ENCODE measurements at places on chromosomes 5 and 9.

DNA sequence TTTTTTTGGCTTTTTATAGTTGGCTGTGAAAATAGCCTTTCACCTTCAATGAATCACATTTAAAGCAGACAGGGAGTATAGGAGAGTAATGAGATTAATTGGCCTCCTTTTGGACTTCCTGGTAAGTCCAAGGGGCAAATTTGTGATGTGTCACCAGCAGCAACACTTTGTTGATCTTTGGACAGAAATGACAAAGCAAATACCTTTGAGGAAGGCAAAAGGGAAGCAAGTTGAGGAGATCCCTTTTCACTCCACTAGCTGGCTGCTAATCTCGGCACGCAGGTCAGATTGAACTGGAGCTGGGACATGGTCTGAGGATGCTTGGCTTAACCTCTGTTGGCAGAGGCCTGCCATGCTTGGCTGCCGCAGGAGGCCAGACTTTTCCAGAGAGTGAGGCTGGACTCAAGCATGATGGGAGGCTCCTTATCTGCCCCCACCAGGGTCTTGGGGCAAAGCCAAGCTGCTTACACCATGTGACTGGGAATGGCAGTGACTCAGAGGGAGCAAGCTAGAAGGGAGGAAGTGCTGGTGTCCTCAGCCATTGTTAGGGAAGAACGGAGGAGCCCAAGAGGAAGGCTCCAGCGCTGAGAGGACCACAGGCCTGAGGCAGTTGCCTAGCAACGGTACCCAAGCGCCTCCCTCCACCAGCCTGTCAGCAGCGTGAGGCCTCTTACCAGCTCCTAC, 174.5 kb upstream of the MAP1B start:
- DNase-seq: no peak

DNA sequence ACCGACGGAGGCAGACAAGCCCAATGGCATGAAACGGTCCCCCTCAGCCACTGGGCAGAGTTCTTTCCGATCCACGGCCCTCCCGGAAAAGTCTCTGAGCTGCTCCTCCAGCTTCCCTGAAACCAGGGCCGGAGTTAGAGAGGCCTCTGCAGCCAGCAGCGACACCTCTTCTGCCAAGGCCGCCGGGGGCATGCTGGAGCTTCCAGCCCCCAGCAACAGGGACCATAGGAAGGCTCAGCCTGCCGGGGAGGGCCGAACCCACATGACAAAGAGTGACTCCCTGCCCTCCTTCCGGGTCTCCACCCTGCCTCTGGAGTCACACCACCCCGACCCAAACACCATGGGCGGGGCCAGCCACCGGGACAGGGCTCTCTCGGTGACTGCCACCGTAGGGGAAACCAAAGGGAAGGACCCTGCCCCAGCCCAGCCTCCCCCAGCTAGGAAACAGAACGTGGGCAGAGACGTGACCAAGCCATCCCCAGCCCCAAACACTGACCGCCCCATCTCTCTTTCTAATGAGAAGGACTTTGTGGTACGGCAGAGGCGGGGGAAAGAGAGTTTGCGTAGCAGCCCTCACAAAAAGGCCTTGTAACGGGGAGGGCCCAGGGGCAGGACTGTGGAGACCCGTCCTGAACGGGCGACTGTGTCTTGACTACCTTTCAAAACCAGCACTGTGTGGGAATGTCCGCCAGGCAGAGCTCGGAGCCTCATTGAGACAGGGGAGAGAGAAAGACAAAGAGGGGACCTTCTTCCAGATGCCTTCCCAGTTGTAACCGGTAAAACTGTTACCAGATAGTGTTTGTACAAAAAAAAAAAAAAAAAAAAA, 29.9 kb downstream of the CD180 start:
- DNase-seq: no peak

GRCh38 chr5:95626701-95627100, 6.8 kb downstream of the GPR150 start:
- no peak for DNase-seq

GRCh38 chr5:55172051-55172899, 702 bp downstream of the CDC20B start:
- no peak for DNase-seq

DNA sequence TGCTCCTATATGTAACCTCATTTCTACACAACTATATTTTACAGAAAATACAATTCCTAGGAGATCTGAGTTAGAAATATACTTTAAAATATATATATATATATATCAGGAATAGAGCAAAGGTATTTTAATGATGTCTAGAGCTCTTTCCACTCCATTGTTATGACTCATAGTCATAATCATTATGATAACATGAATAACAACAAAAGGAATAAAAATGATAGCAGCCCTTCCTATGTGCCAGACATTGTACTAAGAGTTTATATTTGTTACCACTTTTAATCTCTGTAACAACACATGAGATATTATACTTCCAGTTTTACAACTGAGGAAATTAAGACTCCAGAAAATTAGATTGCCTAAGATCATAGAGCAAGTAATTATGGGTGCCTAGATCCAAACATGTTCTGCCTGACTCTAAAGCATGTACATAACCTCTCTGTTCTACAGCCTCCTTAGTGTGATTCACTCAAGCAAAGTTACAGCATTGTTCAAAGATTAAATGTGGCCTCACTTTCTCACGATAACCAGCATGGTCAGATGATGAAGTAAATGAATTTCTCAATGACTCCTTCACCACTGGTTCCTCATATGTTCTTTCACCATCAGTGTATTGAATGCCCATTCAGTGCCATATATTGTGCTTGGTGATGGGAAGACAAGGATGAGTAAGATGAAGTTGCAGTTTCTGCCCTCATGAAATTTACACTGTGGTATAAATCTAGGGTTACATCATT, 452.1 kb downstream of the EFNA5 start:
- DNase-seq: no peak

DNA sequence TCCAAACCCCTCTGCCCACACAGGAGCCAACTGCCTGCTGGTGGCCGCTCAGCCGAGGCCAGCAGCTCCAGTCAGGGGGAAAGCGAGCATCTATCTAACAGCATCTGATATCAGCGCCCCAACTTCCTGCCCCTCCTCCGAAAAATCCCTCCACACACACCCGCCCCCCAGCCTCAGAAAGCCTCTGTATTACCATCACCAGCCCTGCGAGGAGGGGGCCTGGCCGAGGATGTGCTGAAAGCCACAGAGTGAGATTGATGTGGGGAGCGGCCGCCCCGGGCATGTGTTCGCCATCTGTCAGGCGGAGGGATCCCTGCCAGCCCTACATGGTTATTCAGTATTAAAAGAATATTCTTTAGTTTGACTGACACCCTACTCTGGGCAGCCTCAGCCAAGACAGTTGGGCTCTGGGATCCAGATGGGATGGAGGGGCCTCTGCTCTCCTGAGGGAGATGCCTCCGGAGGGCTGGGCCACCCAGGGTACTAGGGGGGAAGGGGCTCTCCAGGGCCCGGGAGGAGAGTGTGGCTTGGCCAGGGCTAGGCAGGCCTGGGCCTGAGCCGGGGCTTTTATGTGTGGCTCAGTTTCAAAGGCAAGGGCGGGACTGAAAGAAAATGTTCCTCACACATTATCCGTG, 98.0 kb downstream of the HSD17B3 start:
- DNase-seq: no peak

DNA sequence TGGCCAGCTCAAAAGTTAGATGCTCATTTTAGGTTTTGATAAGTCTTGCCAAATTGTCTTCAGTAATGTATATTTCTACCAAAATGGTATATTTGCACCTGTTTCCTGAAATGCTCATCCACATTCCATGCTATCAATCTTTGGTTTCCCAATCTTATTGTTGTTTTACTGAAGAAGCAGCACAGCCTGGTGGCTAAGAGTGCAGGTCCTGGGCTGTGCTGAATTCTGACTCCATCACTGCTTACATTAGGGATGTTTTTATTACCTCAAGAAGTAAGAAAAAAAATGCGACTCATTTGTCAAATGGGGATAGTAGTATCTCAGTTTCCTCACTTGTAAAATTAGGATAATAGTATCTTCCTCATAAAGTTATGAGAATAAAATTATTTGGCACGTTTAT, 13.6 kb upstream of the S100Z start:
- no peak for DNase-seq

DNA sequence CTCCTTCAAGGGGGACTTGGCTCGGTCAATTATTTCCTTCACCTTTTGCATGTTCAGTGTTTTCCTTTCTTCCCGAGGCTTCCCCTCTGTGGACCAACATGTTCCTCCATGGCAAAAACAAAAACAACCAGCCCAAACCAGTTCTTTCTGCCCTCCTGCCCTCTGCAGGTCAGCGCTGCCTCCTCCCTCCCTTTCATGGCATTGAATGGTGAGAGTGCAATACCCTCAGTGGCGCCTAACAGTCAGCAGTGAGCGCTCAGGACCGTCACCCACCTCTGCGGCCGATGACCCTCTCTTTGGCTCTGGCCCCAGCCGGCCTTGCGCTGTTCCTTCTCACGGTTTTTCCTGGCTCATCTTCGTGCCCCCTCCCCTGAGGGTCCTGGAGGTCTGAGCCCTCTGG, 34.4 kb upstream of the GNE start:
- DNase-seq: no peak

DNA sequence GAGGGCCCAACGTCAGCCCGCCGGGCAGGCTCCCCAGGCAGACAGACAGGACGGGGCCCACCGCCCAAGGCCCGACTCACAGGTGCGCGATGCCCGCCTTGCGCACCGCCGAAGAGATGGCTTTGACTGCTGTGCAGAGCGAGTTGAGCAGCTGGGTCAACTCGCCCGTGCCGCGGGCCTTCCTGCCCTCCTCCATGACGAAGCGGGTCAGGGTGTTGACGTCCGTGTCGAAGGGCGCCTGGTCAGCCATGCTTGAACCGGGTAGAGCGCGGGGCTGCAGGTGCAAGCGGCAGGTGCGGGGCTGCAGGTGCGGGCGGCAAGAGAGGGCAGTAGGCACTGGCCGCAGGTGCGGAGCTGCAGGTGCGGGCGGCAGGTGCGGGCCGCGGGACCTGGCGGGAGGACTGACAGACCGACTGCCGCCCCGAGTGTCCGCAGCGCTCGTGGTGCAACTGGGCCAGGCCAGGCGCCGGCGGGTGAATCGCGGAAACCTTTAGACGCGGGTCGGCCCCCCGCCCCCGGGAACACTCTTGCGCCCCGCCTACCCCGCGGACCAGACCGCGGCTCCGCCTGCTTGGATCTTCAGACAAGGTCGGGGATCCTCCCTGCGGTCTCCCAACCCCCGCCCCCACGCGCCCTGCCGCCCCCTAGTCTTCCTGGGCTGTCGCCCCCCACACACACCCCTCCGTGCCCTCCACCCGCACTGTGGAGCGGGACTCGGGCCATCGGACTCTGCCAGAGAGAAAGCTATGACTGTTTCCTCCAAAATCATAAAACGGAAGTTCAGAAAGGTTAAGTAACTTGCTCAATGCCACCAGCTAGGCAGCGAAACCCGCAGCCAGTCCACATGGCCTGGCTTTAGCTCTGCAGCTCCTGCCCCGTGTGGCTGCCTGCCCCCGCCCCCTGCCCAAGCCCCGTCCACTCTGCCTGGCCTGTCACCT, at the start of gene FBP1:
TSS of gene FBP1 (minus strand) at position 458 of the 938 bp plus-strand sequence. CDS start at position 250, 208 bp downstream.
- DNase-seq: no peak

DNA sequence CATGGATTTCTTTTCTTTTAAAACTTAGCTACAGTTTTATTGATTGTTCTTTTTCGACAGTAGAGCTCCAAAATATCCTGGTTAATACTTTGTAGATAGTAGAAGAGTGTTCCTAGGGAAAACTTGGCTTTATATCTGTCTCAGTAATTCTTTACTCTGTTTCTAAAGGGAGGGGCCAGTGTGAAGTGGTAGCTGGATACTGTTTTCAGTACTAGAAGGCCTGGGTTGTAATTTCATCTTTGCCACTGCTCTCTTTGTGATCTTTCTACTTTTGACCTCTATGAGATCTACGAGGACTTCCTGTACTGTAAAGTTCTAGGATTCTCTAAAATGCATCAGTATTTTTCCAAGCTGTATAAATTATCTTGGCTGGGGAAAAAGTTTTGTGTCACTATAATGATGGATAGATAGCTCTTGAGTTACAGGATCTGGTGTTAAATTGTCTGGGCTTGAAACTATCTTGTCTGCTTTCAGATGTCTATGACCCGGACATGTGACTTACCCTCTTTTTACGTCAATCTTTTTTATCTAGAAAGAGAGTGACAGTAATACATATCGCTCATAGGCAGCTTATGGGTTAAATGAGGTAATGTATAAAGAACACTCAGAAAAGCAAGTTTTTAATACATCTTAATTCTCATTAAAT, 53.6 kb downstream of the PRR16 start:
- no peak for DNase-seq

- no peak for DNase-seq
Measured at GRCh38 chr9:3497401-3497800, 28.4 kb downstream of the RFX3 start.

All from cortex of kidney (tissue), 1 donor.